ENCODE measurements at places on chromosomes 7 and 10. TPM values are rescaled to one million over a fixed set of nuclear protein-coding genes. Genes with fewer than 3 reads are reported as not detected.

The PPA1 gene
- total RNA-seq = 124 TPM

The HECW1 gene
- total RNA-seq = 0.38 TPM

The TAX1BP1 gene
- total RNA-seq = 25.0 TPM

The SEMA3E gene
- 1.6 TPM for total RNA-seq

The OPN1SW gene
- total RNA-seq = not detected

The ENTPD1 gene
- total RNA-seq = 0.16 TPM

The IRF5 gene
- total RNA-seq = 13.3 TPM

The SPDYE5 gene
- total RNA-seq = not detected

The OPALIN gene
- not detected for total RNA-seq

The CHAT gene
- not detected for total RNA-seq

The WEE2 gene
- total RNA-seq = not detected

The MYL10 gene
- not detected for total RNA-seq

The DTX2 gene
- 15.5 TPM for total RNA-seq

The SPDYE6 gene
- not detected for total RNA-seq

The RHEB gene
- 108 TPM for total RNA-seq

The FOXK1 gene
- 53.2 TPM for total RNA-seq

The CDH23 gene
- 0.13 TPM for total RNA-seq

The PODXL gene
- 88.0 TPM for total RNA-seq

The PPP1R9A gene
- 11.8 TPM for total RNA-seq
